Metanephros (tissue), 2 donors: ENCODE measurements at places on chromosomes 7 and 10. TPM values are rescaled to one million over a fixed set of nuclear protein-coding genes. Genes with fewer than 3 reads are reported as not detected.

HOXA11 gene
- 25.5 TPM for total RNA-seq

IFT22 gene
- 47.1 TPM for total RNA-seq

STEAP2 gene
- 11.2 TPM for total RNA-seq

WASL gene
- 50.6 TPM for total RNA-seq

ZNF680 gene
- 19.4 TPM for total RNA-seq

RTKN2 gene
- 5.7 TPM for total RNA-seq

CLCN1 gene
- total RNA-seq: 3.9 TPM

STARD3NL gene
- total RNA-seq: 46.3 TPM
